ENCODE measurements at places on chromosomes 1 and 21. TPM values are rescaled to one million over a fixed set of nuclear protein-coding genes. Genes with fewer than 3 reads are reported as not detected.

CTSE gene
- not detected for total RNA-seq

TGFB2 gene
- total RNA-seq: 7.4 TPM

PDPN gene
- 36.0 TPM for total RNA-seq

GRCh38 chr1:247175458-247175857, 3.6 kb upstream of the ZNF124 start:
- H3K4me1 ChIP-seq: no peaks in the 10 kb centered on the region
- H3K36me3 ChIP-seq: no peaks in the 10 kb centered on the region
- no peak for DNase-seq
- H3K4me3 ChIP-seq: no peak overlapping the region
- H3K27me3 ChIP-seq: no peaks in the 10 kb centered on the region

DNA sequence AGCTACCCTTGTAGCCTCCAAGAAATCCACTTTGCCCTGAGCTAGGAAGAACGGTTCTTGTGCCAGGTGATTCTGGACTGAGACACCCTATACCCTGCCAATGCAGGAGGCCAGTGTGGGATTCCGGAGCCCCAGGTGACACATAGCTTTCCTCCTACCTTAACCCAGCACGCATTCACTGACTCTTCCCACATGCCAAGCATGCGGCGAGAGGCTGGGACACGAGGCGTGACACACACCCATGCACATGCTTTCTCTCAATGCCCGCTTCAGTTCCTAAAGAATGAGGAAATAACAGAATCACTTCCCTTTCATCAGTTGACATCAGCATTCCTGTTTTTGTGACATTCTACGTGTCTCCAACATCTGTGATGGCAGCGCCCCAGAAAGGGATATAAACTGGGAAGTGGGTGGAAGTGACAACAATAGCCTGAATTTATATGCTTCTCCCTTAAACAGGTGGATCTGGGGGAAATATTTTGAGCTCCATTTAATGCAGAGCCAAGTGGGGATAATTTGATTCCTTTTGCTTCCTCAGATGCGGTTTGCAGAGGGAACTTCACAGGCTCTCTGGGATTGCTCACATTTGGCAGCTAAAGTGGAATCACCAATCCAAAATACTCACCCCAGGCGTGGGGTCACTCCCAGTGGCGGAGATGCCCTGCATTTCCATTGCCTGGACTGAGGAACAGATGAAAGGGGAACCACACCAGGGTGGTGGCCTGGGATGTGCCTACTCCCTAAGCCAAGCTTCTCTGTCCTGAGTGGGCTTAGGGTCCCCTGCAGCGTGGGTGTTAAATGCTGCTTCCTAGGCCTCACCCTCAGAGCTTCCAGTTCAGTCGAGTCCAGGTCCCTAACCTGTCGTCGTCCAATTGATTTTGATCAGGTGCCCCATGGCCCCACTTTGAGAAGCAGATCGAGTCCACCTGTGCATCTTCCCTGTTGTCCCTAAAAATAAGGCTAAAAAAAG, 445.1 kb downstream of the SIPA1L2 start:
- H3K4me3 ChIP-seq: no peak overlapping the region
- H3K4me1 ChIP-seq: no peaks in the 10 kb centered on the region
- no peak overlapping the region for H3K27ac ChIP-seq
- no peaks in the 10 kb centered on the region for H3K36me3 ChIP-seq
- no peak for DNase-seq

- peak overlapping the region; percentile 33 for H3K4me3 ChIP-seq
- DNase-seq: no peak
- peaks cover 9% of the 10 kb centered on the region for H3K4me1 ChIP-seq
- H3K36me3 ChIP-seq: no peaks in the 10 kb centered on the region
Observed at GRCh38 chr1:241423541-241424479, 66.8 kb upstream of the RGS7 start.

GRCh38 chr1:99621340-99621901, 24.5 kb upstream of the PALMD start:
- no peak overlapping the region for H3K27ac ChIP-seq
- no peak overlapping the region for H3K4me3 ChIP-seq
- no peaks in the 10 kb centered on the region for H3K4me1 ChIP-seq
- H3K36me3 ChIP-seq: no peaks in the 10 kb centered on the region
- no peaks in the 10 kb centered on the region for H3K27me3 ChIP-seq
- no peak for DNase-seq

FCRL6 gene
- total RNA-seq: not detected

MCOLN2 gene
- 1.4 TPM for total RNA-seq
